ENCODE measurements at places on chromosomes 16 and 17. TPM values are rescaled to one million over a fixed set of nuclear protein-coding genes. Genes with fewer than 3 reads are reported as not detected.
A peak's percentile ranks its signal among the peaks of the same experiment; 100 is the strongest.

- no peak for DNase-seq
- H3K36me3 ChIP-seq = no peaks in the 10 kb centered on the region
Measured at GRCh38 chr16:26348095-26348494, 656.3 kb downstream of the HS3ST4 start.

CDRT15L2 gene
- not detected for total RNA-seq

DNA sequence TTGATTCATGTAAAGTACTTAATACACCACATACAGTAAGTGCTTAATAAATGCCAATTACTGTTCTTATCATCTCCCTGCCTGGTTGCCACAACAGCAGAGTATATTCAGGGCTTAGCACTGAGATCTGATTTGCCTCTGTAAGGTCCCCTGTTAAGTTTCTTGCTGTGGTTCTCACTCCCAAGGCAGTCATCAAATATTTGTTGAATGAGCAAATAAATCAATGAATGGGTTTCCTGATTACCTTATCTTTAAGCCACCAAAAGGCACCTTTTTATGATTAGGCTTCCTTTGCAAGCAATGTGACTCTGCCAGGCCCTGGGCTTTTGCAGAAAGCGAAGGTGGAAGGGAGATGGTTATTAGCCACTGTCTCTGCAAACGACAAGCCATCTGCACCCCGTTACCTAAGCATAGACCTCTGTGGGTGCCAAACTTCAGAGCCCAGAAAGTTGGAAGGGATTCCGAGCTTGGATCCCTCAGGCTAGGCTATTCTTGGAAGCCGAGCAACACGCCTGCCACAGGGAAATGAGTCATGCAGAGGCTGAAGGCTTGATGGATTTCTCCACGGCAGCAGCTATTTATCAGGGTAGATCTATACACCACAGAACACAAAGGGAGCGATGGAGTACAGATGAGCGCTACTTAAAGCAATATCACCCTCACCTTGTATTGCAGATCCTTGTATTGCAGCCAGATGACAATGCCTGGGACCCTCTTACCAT lies 102.0 kb downstream of the GRIN2A start:
- H3K4me3 ChIP-seq = no peak overlapping the region
- DNase-seq = no peak
- H3K27ac ChIP-seq = no peak overlapping the region
- no peaks in the 10 kb centered on the region for H3K4me1 ChIP-seq
- H3K36me3 ChIP-seq = no peaks in the 10 kb centered on the region

RHBDF1 gene
- total RNA-seq = not detected

DNA sequence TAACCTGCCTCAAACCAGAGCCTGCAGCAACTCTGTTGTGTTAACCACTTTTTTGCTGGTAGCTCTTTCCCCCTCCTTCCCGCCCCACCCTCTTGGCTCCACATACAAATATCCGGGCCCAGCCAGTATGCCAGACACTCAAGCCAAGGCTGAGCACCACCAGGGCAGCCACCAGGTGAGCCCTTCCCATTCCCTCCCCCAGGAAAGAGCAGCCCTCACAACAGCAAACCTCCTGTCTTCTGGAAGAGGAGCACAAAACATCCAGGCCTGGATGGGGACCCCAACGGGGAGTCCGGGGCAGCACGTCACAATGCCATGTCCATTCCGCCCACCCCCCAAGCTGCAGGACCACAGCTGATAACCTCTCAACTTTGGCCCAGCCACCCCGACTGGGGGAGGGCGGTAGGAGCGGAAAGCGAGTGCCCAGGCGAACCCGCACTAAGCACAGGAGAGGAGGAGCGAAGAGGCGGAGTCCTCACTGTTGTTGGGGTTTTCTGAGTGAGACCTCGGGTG lies 757 bp downstream of the ORMDL3 start:
- no peaks in the 10 kb centered on the region for H3K27me3 ChIP-seq
- H3K36me3 ChIP-seq = peaks cover 15% of the 10 kb centered on the region
- peaks cover 54% of the 10 kb centered on the region for H3K4me1 ChIP-seq
- DNase-seq = peak; percentile 60

HSF4 gene
- 26.2 TPM for total RNA-seq

KRTAP4-9 gene
- not detected for total RNA-seq

DNA sequence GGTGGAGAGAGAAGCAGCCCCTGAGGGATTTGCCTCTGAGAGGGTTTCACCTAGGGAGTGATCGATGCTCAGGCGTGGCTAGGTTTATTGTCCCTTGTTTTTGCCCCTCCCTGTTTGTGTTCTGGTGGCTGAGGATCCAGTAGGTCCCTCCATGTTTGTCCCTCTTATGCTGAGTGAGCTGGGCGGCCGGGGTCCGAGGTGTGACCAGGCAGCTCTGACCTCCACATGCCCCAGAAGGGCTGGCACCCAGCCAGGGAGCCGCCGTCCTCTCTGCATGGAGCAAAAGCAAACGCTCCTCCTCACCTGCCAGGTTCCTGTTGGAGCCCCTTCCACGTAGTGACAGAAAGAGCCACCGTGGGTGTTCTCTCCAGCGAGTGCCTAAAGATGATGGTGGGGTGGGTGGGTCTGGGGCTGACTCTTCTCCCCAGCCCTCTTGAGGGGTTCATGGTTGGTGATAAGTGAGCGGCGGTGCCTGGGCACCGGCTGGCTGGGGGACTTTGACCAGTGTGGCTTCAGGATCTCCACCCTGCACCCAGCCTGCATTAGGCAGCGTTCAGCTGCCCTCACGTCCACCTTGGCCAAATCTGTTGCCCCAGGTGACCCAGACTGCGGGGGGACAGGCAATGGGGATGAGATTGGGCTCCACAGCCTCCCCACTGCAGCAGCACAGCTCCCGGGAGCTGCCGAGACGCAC lies 14.1 kb upstream of the NUDT16L1 start:
- no peak for DNase-seq
- no peaks in the 10 kb centered on the region for H3K36me3 ChIP-seq
- H3K27me3 ChIP-seq = no peaks in the 10 kb centered on the region
- no peak overlapping the region for H3K27ac ChIP-seq
- H3K4me3 ChIP-seq = no peak overlapping the region
- peaks cover 28% of the 10 kb centered on the region for H3K4me1 ChIP-seq

TTYH2 gene
- 9.9 TPM for total RNA-seq

DNA sequence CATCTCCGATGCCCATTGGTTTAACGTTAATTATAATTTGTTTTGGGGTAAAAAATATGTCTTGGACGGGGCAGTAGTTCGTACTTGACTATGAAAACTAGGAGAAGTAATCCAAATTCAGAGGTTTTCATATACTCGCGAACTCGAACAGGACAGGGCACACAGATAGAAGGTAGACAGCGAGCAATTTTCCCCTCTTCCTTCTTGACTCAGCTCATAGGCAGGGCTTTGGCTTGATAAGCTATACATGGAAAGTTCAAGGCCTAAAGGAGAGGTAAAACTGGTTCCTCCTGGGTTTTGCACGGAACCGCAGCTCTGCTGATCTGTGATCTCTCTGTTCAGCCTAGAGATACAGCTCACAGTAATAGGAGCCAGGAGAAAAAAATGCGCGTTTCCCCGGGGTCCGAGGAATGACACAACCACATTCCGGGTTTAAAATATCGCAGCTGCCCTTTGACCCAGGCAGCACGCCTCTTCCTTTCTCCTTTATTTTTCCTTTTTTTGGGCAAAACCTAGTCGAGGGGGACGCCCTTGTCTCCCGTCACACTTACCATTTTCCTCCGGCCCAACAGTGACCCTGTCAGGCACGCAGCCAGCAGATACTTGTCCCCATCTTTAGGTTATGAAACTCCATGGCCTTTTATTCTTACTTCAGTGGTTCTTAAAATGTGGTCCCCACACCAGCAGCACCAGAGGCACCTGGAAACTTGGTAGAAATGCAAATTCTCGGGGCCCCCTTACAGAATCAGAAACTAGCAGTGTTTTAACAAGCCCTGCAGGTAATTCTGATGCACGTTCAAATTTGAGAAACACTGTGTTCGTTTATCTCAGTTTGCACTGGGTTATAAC lies 1.7 kb upstream of the LASP1 start:
- H3K4me3 ChIP-seq = peak overlapping the region; percentile 98
- H3K4me1 ChIP-seq = peaks cover 30% of the 10 kb centered on the region
- H3K27me3 ChIP-seq = no peaks in the 10 kb centered on the region
- H3K36me3 ChIP-seq = peaks cover 10% of the 10 kb centered on the region
- DNase-seq = no peak
- peak overlapping the region; percentile 88 for H3K27ac ChIP-seq

GRCh38 chr16:77894162-77894561 lies 105.8 kb downstream of the VAT1L start:
- no peak overlapping the region for H3K27ac ChIP-seq
- H3K27me3 ChIP-seq = no peaks in the 10 kb centered on the region
- H3K36me3 ChIP-seq = no peaks in the 10 kb centered on the region
- no peak overlapping the region for H3K4me3 ChIP-seq

- no peak overlapping the region for H3K27ac ChIP-seq
- H3K27me3 ChIP-seq = no peaks in the 10 kb centered on the region
- no peaks in the 10 kb centered on the region for H3K36me3 ChIP-seq
Measured at GRCh38 chr16:78256686-78257375, 157.4 kb downstream of the WWOX start.

OMG gene
- total RNA-seq = 0.95 TPM

GRCh38 chr17:55281649-55282378 lies 17.1 kb downstream of the HLF start:
- no peak overlapping the region for H3K27ac ChIP-seq
- no peak for DNase-seq
- H3K4me1 ChIP-seq = peaks cover 10% of the 10 kb centered on the region
- no peaks in the 10 kb centered on the region for H3K36me3 ChIP-seq
- H3K4me3 ChIP-seq = no peak overlapping the region

NSF gene
- total RNA-seq = 59.8 TPM

DNA sequence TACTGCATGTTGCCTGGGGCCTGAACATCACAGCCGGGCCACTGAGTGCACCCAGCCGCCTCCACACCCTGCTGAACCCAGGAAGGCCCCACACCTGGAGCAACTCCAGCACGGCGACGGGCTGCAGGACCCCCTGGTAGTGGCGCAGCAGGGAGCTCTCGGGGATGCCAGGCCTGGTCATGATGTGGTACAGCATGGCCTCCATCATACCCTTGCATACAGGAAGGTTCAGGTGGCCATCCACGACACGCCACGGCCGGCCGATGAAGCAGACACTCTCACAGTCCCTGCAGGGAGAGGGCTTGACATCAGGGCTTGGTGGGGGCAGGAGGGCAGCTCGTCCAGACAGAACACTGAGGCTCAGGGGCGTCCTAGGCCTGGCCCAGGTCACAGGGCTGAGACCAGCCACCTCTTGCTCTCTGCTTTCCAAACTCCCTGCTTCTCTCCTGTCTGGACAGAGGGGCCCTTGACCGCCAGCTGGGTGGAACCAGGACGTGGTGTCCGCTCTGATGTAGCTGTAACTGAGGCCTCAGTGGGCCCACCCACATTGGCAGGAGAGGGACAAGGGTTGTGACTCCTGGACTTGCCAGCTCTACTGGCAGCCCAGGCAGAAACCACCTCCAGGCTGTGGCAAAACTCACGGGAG lies 60.3 kb downstream of the IL21R start:
- H3K27me3 ChIP-seq = no peaks in the 10 kb centered on the region
- no peaks in the 10 kb centered on the region for H3K36me3 ChIP-seq
- no peak overlapping the region for H3K4me3 ChIP-seq
- H3K4me1 ChIP-seq = peaks cover 33% of the 10 kb centered on the region
- no peak for DNase-seq

FBXW10 gene
- not detected for total RNA-seq

POLG2 gene
- 62.1 TPM for total RNA-seq

DNA sequence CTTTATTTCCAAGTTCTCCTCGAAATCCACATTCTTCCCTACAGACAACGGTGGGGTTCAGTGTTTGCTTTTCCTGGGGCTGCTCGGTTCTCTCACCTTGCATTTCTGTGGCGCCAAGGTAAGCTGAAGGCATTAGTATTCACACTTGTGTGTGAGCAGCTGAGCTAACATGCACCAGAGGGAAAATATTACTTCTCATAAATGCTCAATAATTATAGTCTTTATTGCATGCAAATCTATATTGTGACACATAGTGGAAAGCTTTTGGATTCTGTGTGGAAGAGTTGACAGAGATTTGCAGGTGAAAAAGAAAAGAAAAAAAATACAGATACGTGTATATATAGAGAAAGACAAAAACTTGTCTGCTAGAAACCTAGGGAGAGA lies 411.8 kb downstream of the MAF start:
- no peak overlapping the region for H3K27ac ChIP-seq
- H3K4me3 ChIP-seq = no peak overlapping the region
- H3K36me3 ChIP-seq = no peaks in the 10 kb centered on the region
- H3K27me3 ChIP-seq = no peaks in the 10 kb centered on the region

DNA sequence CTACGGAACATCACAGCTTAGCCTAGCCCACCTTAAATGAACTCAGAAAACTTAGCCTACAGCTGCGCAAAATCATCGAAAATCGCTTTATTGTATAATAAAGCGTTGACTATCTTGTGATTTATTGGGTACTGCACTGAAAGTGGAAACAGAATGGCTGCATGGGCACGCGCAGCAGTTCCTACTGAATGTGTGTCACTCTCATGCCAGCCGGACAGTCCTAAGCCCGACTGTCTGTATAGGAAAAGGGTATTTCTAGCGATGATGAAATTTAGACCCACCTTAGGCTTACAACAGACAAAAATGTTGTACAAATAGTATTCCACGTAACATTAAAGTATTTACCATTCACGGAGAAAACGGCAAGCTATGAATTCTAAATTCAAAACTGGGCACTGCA lies 9.3 kb downstream of the FBXO31 start:
- H3K4me1 ChIP-seq = no peaks in the 10 kb centered on the region
- H3K36me3 ChIP-seq = no peaks in the 10 kb centered on the region
- no peak overlapping the region for H3K27ac ChIP-seq

Data from naive thymus-derived CD4-positive, alpha-beta T cell (primary cell).